ENCODE measurements at places on chromosomes 4 and X. TPM values are rescaled to one million over a fixed set of nuclear protein-coding genes. Genes with fewer than 3 reads are reported as not detected.

DNA sequence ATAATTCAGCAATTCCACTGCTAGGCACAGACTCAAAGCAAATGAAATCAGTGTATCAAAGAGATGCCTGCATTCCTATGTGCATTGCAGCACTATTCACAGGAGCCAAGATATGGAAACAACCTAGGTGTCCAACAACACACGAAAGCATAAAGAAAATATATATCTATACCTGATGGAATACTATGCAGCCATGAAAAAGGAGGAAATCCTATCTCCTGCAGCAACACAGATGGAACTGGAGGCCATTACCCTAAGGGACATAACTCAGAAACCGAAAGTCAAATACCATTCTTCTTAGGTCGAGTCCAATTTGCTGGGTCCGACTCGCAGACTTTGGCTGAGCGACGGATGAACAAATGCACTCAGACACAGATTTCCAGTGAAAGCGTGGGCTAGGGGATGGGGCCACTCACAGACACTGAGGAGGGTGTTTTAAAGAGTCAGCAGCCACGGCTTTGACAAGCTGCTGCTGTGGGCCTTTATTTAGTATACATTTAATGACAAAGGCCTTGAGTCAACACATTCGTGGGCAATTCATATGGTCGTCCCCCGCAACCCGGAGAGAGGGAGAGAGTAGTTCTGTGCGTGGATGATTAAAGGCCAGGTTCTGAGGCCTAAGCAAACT lies 93.8 kb downstream of the DHRSX start:
- DNase-seq: no peak

The CLNK gene
- not detected for total RNA-seq

The MAGEA2 gene
- not detected for total RNA-seq

DNA sequence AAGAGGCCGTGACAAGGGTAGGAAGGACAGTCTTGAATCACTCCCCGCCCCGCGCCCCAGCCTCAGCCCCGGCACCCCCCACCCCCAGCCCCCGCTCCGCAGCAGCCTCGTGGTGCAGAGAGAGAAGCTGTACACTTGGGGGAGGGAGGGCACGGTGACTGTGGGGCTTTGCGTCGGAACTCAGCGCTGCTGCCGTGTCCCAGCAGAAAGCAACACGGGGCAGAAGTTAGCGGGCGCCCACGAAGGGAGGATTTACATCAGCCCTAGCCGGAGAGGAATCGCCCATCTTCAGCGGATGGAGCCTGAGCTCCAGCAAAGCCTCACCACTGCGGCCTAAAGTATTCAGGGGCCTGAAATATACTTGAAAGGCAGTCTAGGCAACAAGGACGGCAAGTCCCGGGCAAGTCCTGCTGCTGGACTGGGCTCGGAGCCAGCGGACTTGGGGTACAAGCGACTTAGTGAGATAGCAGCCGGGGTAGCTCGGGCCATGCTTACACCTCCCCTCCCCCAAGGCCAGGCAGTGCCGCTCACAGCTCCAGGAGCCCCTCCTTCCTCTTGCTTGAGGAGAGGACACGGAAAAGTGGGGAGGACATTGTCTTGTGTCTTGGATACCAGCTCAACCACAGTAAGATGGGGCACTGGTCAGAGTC lies 18.5 kb upstream of the OPN1LW start:
- no peak for DNase-seq

The TLR8 gene
- 0.65 TPM for total RNA-seq

- no peak for DNase-seq
Observed at GRCh38 chr4:168273838-168274237, 44.7 kb downstream of the DDX60 start.

DNA sequence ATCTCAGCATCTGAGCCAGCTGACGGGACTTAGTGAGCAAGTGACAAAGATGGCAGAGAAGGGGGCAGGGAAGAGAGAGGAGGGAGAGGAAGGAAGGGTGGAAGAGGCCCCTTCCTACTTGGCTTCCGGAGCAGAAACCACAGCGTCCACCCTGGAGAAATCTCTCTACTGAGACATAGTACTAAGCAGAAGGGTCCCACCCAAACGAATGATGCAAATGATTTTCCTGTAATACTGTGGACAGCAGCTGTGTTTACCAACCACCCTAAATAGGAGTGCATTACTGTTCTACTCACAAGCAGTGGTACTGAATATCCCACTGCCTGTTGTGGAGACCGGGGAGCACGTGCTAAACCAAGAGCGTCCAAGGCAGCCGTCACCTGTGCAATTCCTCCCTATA lies 29.4 kb downstream of the DTHD1 start:
- DNase-seq: peak; percentile 77

The DUSP21 gene
- not detected for total RNA-seq

DNA sequence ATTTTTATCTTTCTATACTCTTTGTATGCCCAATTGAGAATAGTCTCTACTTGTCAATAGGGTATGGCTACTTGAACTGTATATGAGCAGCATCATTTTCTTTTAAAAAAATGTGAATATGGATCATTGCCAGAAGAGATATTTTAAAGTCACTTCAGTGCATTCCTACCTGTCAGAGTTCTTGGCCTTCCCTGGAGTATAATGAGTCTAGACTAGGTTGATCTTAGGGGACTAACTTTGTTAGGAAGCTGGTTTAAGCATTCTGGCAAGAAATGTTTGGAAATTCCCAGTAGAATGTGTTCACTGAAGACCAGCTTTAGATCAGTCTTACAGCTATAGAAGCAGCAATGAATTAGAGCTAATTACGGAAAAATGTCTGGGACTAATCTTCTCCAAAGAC lies 178.2 kb downstream of the FAT4 start:
- no peak for DNase-seq

DNA sequence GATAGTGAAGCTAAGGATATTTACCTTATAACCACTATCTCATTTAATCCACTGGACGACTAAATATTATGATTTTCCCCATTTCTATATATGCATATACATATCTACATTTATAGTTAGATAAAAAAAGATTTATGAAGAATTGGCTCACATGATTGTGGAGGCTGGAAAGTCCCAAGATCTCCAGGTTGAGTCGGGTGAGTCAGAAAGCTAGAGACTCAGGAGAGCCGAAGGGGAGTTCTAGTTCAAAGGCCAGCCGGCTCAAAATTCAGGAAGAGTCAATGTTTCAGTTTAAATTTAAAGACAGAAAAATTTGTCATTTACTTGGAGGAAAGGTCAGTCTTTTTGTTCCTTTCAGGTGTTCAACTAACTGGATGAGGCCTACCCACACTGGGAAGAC lies 158.2 kb upstream of the CPEB2 start:
- no peak for DNase-seq

GRCh38 chr4:121148000-121148399 lies 16.1 kb downstream of the TNIP3 start:
- DNase-seq: no peak

DNA sequence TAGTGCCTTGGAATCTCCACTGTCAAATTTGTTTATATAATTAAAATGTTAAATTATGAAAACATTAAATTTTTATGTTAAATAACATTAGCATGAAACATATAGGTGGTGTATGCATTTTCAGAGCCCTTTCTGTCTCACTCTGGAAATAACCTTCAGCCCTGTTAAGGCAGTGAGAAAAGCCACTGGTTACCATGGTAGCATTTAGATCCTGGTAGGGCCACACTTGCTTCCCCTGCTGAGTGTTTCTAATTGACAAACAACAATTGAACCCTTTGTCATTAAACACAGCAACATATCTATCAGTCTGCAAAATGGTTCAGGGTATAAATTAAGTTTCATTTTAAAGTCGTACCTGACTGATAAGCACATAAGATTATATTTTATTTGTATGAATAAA lies 63.5 kb downstream of the PDK3 start:
- no peak for DNase-seq

The SPIN2A gene
- 0.30 TPM for total RNA-seq

- DNase-seq: peak; percentile 81
Observed at GRCh38 chrX:53440621-53441517, 6.7 kb upstream of the HSD17B10 start.

DNA sequence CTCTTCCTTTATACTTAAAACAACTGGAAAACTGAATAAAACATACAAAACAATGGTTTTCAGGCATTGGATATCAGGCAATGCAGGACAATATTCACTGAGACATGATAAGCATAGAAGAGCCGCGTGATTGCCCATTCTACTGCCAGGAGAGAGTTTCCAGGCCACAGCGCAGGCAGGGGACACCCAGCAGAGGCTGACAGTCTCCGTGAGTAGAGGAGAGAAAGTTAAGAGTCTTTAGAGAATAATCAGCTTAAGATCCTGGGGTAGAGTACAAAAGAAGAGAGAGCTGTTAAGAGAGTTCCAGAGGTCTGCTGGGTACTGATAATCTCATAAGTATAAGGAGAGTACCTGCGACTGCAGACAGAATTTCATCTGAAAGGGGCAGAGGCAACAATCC lies 18.4 kb upstream of the FRAS1 start:
- no peak for DNase-seq

DNA sequence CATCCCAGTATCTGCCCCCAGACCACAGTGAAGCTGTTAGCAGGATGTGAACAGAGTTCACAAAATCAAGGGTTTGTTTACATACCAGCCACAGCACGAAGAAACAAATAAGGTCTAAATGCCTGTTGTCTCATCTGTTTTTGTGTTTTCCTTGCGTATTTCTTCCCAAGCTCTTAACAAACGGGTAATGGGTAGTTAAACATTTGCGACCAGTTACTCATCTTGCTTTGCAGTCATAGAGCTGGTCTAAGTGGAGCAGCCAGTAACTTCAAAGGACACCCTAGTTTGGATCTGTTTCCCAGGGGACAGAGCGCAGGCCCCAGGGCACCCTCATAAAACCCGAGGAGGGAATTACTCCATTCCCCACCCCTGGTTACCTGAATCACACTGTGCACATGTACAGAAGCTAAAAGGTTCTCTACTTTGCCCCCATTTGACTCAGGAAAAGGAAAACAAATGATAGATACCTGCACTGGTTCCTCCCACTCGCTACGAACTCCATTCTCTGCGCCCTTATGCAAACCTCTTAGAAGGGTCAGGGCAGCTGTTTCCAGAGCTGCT lies 68.8 kb downstream of the MAML3 start:
- no peak for DNase-seq

DNA sequence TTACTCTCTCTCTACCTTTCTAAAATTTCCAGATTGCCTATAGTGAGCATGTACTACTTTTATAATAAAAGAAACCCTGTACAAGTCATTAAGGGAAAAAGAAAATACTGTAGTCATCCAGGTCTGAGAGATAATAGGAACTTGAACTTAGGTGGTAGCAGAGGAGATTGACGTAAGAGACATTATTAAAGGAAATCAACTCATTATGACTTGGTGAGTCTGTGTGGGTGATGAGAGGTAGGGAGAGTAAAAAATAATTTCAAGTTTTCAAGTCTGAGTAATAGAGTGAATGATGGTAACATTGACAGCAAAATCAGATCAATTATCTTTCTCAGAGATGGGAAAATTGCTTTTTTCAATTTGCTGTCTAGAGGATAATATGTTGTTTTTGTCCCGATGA lies 44.0 kb upstream of the ZCCHC12 start:
- DNase-seq: no peak

The TRAPPC11 gene
- total RNA-seq: 21.3 TPM

- DNase-seq: no peak
Observed at GRCh38 chr4:13921805-13922204, 294.3 kb upstream of the BOD1L1 start.

The DIPK2B gene
- 14.0 TPM for total RNA-seq

- no peak for DNase-seq
Observed at GRCh38 chrX:2989565-2989964, 16.8 kb upstream of the ARSH start.

- peak; percentile 57 for DNase-seq
Observed at GRCh38 chr4:4640692-4641091, 98.8 kb upstream of the STX18 start.
